ENCODE measurements at places on chromosomes 4 and X.
A peak's percentile ranks its signal among the peaks of the same experiment; 100 is the strongest.

GRCh38 chr4:86497980-86498862, 95.9 kb upstream of the PTPN13 start:
- no peak for DNase-seq

DNA sequence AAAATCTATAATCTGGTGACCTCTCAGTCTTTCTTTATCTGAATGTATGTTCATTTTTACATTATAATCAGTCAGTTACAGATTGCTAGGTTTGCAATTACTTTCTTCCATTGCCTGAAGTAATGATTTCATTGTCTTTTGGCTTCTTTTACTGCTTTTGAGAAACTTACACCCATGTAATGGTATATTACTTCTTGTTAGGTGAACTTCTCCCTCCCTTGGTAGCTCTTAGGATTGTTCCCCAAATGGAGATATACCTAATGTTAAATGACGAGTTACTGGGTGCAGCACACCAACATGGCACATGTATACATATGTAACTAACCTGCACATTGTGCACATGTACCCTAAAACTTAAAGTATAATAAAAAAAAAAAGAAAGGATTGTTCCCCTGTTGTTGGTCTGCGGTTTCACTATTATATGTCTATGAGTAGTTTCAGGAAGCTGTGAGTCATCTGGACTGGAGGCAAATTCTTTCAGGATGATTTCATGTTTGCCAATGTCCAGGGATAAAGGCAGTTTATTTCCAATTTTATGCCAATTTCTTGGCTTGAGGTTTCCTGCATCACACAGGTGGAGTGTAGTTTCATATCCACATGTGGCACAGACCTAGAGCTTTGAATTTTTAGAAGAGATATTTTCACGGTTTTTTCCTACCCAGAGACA, 21.8 kb downstream of the SPANXC start:
- peak; percentile 14 for DNase-seq

GRCh38 chr4:128286474-128287058, 1.0 kb downstream of the PGRMC2 start:
- DNase-seq: no peak

DNA sequence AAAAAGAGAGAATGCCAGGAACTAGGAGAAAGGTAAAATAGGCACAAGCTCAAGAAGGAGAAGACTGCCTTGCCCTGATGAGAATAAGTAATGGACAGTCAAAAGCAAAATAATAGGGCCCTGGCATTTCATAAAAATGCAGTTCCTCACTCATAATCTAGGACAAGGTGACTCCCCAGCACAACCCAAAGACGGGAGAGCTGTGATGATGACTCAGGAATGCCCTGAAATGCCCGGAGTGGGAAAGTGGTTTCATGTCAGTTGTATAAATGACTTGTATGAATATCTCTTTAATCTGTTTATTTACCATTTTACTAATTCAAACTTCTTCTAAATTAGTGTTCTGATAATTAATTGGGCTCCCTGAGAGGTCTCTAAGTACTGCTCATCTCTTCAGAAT, 28.8 kb upstream of the SETD7 start:
- DNase-seq: no peak

- DNase-seq: no peak
Observed at GRCh38 chrX:49067285-49068120, 6.3 kb downstream of the PRAF2 start.

DNA sequence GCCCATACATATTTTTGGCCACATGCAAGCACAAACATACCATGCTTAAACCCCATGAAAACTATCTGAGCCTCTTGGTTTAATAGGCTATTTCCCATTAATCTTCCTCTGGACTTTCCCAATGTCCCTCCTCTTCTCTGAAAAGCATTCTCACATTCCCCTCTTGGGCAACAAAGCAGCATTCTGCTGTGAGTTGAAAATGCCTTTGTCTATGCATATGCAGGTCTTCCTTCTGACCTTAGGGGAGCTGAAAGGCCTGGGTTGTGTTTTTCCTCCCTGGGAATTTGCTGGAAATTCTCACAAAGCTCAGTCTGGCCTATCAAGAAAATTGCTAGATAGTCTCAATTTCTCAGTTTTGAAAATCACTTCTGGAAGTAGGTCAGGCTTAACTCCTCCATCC, 4.2 kb downstream of the VSIG4 start:
- DNase-seq: no peak

- DNase-seq: no peak
Observed at GRCh38 chr4:82848706-82849105, 42.2 kb downstream of the SEC31A start.

GRCh38 chr4:168321006-168321405, 2.5 kb upstream of the DDX60 start:
- no peak for DNase-seq

DNA sequence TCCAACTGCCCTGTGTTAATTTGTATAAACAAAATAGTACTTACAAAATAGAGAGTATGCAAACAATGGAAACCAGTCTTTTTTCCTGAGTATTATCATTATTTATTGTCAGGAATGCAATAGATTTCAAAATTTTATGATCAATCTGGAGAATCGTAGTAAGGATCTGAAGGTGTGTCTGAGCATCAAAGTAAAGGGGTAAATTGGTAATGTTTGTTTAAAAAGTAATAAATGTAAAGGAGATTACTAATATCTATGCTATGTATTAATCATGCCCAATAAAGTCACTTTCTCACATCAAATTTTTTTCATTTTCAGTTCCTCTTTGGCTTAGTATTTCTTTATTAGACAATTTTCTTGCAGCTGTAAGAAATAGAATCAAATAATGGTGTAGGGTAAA, 1507.1 kb upstream of the PCDH7 start:
- DNase-seq: no peak

- DNase-seq: no peak
Observed at GRCh38 chr4:86586160-86586572, 7.9 kb upstream of the PTPN13 start.

DNA sequence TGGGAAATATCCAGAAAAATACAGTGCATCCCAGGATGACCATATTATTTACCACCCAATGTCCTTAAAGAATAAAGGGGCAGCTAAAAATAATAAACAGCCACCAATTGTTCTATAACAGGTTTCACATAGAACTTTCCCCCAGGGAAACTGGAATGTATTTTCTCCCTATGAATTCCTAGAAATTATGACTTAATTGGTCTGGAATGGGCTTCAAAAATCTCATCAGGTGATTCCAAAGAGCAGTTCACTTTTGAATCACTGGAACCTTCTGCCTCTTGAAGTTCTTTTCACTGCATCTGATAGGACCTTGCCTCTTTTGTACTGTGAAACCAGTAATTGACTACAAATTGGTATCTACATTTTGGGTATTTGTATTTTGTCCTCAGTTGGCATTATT, 119.3 kb downstream of the ZNF330 start:
- no peak for DNase-seq

DNA sequence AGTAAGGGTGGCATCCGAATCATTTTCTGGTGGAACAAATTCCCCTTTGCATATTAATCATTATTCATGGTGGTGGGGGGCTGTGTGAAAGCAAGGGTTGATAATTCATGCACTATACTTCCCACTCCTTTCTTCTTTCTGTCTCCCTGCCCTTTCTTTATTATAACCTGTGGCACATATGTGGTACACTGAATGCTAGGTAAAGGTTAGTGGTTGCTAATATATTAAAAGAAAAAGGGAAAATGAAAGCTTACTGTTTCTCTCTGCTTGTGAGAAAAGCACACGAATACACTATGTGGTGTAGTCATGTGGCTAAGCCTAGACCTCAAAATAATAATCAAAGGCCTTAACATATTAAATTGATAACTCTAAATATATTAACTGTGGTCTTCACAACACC, 178.4 kb upstream of the RPS6KA3 start:
- DNase-seq: no peak

GRCh38 chr4:114780205-114780604, 181.6 kb downstream of the UGT8 start:
- no peak for DNase-seq

DNA sequence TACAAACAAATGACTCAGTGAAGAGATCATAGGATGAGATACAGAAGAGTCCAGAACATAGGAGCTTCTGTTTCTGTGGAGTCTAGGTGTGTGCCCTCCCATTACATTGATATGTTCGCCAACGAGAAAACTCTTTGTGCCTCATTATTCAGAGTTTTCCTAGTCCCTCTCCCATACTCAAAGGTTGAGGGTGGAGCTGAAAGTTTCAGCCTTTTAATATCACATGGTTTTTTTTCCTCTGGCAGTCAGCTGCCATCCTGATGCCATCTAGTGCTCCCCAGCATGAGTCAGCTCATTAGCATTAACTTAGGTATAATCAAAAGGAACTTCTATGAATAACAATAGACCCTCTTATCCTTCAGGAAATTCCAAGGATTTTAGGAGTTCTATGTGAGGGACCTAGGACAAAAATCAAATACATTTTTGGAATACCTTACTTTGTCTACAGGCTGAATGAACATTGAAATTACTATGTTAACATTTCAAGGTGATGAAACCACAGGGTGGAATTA, 559.6 kb upstream of the AMOT start:
- no peak for DNase-seq

DNA sequence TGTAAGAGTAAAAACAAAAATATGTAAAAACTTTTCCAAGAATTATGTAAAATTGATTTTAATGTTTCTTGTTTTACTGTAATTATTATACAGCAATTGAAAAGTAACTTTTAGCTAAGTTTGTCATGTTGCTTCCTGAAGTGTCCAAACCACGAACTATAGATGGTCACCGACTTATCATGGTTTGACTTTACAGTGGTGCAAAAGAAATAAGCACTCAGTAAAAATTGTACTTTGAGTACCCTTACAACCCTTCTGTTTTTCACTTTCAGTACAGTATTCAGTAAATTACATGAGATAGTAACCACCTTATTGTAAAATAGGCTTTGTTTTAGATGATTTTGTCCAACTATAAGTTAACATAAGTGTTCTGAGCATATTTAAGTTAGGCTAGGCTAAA, 93.8 kb downstream of the SLC10A6 start:
- DNase-seq: no peak

DNA sequence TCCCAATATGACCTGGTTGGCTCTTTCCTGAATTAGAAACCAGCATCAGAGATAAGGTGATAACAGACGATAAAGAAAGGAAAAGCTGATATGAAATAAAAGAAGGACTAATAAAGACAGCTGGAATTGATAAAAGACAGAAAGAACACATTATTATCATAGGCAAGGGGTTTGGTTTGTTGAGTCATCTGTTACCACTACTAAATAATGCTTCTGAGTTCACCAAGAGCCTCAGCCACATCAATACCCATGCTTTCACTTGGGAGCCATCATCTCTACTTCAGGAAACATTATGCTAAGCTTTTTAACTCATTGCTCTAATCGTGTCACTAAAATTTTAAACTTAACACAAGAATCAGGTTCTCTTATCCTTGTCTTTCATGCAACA, 27.6 kb downstream of the ANXA5 start:
- no peak for DNase-seq

DNA sequence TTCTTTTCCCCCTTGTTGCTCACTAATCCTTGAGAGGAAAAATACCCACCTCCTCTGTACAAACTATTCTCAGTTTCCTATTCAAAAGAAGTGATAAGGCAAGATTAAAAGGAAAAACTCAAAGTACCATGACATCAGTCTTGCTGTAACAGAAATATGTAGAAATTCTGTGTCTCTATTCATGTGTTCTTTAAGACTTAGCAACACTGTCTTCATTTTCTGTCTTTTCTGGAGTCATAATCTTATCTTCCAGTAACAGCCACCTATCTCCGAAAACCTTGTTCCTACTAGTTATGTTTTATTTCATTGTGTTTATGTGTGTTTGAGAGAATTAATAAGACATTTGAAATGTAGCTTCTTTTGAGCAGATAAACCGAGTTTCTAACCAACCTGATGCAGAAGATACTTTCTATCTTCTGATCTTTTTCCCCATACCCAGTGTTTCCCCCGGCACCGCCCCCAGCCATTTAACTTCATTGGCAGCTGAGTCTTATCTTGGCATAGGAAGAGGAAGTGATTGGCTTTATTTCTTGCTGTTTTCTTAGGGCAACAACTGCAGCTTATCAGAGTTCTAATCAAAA, 8.0 kb downstream of the FAM241A start:
- DNase-seq: no peak

DNA sequence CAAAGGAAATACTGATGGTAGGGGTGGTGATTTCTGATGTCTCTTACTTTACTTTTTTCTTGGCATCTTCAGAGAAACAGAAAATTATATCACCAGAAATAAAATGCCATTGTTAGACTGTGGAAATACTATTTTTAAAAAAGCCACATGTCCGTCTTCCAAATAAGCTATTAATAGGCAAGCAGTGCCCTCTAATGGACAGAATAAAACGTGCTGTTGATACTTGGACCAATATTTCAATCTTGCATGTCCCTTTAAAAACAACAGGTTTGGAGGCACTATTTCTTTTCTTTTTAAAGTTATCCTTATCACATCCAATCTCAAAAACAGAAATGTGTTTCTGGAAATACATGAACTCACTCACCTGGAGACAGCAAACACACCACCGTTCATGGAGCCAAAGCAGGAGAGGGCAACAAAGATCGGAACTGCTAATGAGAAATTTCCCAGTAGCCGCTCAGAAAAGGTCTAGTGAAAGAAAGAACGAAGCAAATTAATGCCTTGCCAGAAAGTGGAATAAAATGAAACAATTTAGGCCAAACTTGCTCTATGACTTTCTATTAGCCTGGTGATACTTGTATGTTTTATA, 59.2 kb downstream of the SLC7A11 start:
- peak; percentile 29 for DNase-seq

DNA sequence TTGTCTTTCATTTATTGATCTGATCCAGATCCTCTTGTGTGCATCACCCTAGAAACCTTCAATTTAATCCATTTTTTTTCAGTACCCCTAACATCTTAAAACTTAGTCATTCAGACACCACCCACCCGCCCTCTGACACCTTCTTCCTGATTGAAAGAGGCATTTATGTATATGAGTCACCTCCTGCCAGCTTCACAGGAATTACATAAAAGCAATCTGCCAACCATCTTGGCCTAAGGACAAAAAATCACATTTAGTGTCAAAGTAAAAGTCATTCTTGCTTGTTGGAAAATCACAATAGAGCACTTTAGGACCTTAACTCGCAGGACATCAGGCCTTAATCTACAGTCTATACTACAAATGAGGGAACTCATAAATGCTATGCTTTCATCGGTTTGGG, 52.1 kb downstream of the NDST3 start:
- peak; percentile 10 for DNase-seq

DNA sequence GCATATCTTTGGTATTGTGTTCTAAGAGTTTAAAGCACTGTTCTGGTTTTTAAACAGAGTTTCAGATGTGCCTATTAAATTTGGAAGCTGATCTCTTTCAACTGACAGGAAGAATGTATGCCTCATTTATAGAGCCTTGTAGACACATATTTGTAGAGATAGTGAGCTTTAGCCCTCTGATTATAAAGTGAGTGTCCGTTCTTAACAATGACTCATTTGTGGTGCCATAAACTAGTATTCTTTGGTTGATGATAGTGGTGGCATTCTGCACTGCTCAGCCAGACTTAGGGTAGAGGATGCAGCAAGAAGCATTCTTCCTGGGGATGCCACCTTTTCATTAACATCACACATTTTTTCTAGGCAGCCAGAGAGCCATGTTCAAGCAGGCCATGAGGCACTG, 121.7 kb downstream of the TLL1 start:
- DNase-seq: no peak

DNA sequence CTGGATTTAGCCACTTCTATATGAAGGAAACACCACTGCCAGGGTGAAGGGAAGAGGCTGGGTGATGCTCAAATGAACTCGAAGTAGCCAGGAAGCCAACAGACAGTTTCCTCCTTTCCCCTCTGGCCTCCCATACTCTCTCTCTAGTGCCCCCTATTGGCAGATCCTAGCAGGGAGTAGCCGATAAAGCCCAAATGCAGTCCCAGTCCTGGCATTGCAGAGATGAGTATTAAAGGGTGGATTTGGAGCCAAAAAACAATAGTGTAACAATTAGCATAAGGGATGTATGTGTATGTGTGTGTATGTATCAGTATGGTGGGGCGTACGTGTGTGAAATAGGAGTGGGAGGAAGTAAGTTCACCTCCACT, 213.8 kb upstream of the LDB2 start:
- no peak for DNase-seq

Data from AG04449 (cell line).